ENCODE measurements at places on chromosomes 13 and 19.

- DNase-seq = no peak
These were observed 4.2 kb downstream of the OLFM4 start for GRCh38 chr13:53032849-53033248.

GRCh38 chr19:48190288-48190884 lies 19.9 kb downstream of the ZSWIM9 start:
- peak; percentile 31 for DNase-seq

- DNase-seq = no peak
These were observed 115.4 kb downstream of the ABCC4 start for GRCh38 chr13:95185851-95186250.

GRCh38 chr19:48872884-48873475 lies 759 bp downstream of the PPP1R15A start:
- DNase-seq = peak; percentile 58

DNA sequence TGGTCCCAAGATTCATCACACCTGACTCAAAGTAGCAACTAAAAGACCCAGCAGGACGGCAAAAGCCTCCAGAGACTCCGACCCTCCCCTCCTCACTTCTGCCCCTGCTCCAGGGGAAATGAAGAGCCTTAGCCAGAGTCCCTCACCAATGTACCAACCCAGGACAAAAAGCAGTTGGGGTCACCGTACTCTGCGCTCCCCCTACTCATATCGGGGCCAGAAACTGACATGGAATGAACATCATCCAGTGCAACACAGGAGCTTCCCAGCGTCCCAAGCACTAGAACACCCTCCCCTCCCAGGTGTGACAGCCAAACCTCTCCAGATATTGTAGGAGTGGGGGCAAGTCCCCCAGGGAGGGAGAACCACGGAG lies 1.7 kb downstream of the EEF2 start:
- no peak for DNase-seq

DNA sequence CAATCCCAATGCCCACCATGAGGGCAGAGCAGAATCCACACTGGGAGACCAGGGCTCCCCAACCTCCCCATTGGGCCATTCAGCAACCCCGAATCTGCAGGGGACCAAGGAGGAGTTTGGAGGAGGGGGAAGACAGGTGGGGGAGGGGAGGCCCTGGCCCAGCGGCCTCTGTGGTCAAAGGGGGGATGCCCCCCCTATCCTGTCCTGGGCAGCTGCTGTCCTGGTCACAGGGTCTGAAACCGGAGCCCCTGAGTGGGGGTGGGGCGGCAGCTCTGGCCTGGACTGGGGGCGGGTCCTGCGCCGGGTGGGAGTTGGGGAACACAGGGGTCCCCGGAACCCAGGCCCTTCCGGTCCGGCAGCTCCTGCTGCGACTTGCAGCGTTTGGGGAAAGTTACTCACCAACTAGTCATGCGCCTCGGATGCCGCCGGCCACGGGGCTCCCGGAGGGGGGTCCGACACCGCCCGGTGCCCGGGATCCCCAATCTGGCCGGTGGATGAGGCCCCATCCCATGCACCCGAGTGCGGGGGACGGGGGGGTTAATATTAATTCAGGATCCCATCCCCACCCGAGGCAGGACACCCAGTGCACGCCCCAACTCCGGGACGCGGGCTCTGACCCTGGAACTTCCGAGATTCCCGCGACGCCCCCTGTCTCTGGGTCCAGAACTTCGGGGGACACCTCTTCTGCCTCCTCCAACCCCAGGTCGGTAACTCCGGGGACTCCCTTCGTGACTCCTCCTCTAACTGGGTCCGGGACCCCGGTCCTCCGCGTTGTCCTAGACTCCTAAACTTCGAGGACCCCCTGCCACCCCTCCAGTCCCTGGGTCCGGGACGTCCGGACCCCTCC lies 872 bp downstream of the HOMER3 start:
- no peak for DNase-seq

DNA sequence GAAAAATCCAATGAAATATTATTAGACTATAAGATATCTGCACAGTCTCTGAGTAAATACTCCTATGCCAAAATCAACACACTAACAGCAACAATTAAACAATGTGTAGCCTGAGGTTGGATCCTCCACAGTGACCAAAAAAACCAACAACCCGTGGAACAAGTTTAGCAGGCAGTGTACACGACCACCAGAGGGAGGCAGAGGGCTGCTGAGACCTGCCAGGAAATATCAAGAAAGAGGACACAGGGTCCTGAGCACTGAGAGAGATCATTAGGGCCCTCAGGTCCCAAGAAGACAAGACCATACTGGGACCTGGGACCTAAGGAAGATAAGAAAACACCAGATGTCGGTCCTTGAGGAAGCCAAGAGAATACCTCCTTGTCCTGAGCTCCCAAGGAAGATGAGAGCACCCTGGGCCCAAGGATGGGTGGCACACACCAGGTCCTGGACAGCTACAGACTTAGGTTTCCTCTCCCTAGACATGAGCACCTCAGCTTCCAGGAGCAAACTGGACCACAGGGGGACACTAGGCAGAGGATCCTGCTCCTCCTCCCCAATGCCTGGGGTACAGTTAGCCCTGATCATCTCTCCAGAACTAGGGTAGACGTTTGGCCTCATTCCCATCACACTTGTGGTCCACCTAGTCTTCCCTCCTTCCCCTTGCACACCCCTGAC lies 822 bp upstream of the ZNF274 start:
- DNase-seq = peak; percentile 24

DNA sequence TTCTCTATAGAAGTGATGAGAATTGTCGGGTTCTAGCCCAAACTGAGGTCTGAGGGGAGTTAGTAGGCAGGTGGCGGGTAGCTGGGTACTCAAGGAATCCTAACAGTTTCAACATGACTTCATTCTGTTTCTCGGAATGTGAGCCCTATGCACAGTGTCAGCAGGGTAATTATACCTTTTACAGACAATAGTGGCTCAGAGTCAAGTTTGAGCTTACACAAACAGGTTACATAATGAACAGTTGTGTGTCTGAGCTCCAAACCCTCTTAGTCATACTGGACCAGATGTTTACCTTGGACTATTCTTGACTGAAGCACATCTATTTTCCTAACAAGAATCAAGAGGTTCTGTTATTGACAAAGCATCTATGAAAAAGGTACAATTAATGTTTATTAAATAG lies 1066.7 kb upstream of the PCDH20 start:
- DNase-seq = no peak

DNA sequence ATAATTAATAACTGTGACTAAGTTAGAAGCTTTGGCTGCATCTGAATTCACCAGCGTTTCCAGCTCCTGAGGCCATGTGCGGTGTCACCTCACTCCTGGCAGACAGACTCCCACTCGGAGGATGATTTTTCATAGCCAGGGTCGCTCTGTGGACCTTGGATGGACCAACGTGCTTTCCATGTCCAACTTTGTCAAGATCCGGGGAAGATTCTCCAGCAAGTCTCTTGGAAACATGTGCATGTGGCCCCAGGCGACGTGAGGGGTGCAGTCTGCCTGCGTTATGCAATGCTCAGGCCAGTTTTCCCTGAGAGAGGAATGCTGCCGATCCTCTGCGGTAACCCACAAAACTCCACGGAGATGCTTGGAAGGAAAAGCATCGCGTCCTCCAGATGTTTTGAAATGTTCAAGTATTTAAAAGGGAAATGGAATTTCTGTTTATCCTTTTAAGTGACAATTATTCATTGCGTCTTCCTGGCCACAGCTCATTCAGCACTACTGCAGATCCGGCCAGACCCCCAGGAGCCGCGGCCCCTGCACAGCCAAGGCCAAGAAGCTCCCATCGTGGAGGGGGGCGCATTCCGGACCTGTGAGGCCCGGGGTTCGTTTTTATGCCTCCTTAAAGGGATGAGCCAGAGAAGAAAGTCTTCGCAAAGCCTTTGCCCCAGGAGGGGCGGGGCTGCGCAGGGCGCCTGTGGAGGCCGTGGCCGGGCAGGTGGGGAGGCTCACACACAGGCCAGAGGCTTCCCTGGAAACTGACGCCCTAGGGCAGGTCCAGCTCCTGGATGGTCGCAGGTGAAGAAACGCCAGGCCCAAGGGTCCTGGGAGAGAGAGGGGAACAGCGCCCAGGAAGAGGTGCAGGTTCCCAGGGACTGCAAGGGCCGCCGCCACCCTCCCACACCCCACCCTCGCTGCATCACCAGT lies 46.0 kb downstream of the C13orf46 start:
- no peak for DNase-seq

GRCh38 chr19:30112666-30113065 lies 170.6 kb downstream of the URI1 start:
- DNase-seq = no peak

GRCh38 chr13:40779049-40779448 lies 8.1 kb upstream of the MRPS31 start:
- DNase-seq = no peak

DNA sequence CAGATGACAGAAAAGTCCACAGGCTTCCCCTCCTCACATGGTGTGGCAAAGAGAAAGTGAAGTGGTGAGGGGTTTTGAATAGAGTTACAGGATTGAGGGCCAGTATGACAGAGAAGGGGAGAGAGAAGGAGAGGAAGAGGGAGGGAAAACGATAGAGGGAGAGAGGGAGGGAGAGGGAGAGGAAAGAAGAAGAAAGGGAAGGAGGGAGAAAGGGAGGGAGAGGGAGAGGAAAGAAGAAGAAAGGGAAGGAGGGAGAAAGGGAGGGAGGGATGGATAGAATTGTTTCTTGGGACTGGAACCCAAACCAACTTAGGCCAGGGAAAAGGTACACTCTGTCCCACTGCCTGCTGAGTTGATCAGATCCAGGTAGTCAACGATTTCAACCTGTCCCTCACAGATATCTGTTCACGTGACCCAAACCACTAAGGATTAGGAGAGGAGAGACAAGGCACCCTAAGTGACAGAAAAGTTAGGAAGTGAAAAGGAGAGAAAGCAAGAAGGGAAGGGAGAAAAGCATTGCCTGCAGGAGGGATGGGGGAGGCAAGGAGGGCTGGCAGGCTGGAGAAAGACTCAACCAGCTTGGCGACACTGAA lies 8.1 kb upstream of the IGFL3 start:
- no peak for DNase-seq

GRCh38 chr13:70390968-70391367 lies 282.7 kb upstream of the KLHL1 start:
- no peak for DNase-seq

GRCh38 chr13:43981091-43981490 lies 101.4 kb downstream of the LACC1 start:
- no peak for DNase-seq

- no peak for DNase-seq
These were observed 239.0 kb downstream of the RGCC start for GRCh38 chr13:41696163-41697003.

GRCh38 chr13:43196750-43197370 lies 173.5 kb downstream of the DNAJC15 start:
- no peak for DNase-seq

DNA sequence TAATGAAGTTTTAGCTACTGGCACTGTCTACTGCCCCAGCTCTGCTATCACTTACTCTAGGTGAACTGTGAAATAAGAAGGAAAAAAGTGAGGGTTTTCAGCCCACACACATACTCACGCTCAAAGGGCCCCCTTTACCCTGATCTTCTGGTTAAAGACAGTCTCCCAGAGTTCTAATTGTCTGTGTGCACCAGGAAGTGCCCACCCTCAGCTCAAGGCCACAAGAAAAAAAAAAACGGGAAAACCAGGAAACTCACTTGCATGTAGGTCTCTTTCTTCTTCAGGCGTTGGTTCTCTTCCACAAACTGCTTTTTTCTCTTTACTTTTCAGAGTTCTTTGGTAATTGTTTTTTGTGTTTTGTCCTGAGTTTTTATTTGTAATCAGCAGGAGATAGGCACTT lies 22.1 kb downstream of the RAP2A start:
- no peak for DNase-seq

GRCh38 chr13:27375686-27376326 lies 48.6 kb upstream of the GTF3A start:
- DNase-seq = peak; percentile 26

- no peak for DNase-seq
These were observed 20.2 kb downstream of the CD70 start for GRCh38 chr19:6570764-6571163.

GRCh38 chr19:28553005-28553404 lies 659.9 kb downstream of the UQCRFS1 start:
- peak; percentile 24 for DNase-seq

- peak; percentile 26 for DNase-seq
These were observed 68.3 kb upstream of the NPAS1 start for GRCh38 chr19:46951171-46951986.

DNA sequence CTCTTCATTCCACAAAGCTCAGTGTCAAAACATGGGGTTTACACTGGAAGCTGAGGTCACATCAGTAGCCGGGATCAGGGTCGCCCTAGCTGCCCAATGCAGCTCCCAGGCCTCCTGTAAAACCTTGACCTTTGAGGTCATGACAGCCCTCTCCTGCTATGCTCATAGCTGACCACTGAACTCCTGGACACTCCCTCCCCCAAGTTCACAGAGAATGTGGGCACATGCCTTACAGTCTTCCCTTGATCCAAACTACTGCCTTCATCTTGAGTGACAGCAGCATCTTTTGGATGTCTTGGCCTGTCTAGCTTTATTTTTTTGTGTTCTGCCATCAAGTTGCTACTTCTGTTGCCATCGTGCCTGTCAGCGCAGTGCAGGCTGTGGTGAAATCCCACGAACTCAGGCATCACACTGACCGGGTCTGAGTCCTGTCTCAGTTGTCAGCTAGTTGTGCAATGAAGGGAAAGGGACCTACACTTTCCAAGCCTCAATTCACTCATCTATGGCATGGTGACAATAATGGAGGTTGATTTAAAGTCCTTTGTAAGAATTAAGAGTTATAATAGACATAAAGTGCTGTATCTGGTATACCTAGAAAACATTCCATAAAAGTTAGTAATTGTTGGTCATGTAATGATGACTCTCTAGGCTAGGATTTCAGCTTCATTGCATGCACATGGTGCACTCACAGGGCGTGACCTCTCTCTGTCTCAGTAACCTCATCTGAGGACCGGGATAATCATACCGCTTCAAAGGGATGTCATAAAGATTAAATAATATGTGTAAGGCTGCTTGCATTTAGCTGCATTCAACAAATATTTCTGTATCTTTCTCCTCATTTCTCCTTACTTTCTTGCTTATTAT lies 16.4 kb upstream of the ALOX5AP start:
- DNase-seq = no peak

DNA sequence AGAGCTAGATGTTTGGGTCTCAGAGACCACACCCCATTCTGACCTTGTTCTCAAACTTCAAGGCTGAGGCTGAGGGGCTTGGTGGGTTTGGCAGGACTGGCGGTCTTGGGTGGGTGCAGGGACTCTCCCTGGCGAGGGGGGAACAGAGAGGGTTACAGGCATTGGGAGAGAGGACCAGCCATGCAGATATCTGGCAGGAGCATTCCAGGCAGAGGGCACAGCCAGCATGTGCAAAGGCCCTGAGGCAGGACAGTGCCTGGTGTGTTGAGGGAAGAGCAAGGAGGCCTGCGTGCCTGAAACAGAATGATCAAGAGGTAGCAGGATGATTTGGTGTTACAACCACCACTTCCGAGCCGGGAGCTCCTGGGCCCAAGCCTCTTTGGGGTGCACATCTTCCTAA lies 27.4 kb downstream of the NFILZ start:
- no peak for DNase-seq

- DNase-seq = no peak
These were observed 9.3 kb downstream of the TPT1 start for GRCh38 chr13:45331692-45332035.
